Brain (organoid and tissue), 16 donors: ENCODE measurements at places on chromosomes 7 and 10. TPM values are rescaled to one million over a fixed set of nuclear protein-coding genes. Genes with fewer than 3 reads are reported as not detected.

DNA sequence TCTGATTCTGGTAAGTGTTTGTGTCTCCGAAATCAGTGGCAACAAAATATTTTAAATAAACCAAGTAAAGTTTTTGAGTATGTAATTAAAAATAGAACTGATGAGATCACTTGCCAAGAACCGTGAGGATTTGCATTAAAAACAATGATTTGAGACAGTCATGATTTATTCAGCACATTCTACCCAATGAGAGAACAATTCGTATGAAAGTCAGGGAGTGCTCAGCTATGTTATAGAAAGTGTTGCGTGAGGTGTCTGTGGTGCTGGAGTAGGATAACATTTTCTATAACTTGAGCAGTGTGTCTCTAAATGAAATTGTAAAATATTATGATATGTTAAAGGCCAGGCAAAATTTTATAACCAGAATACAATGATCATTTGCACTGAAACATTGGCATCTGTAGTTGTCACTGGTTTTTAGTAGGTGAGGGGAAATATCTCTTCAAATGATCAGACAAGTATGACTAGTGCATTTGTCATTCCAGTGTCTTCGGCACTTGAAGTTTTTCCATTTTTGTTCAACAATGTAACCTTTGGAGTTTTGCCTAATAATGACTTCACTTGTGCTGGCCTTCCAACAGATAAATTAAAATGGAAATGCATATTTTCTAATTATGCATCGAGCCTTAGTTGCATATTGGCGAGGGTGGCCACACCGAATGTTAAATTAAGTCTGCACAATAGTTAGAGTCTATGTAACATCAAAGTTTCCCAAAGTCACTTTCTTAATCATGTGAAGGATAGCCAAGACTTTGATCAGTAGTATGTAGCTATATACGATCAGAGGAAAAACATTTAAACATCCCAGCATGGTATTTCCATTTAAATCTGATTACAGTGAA is 335.9 kb downstream of the GFRA1 start:
- no peak for DNase-seq

DNA sequence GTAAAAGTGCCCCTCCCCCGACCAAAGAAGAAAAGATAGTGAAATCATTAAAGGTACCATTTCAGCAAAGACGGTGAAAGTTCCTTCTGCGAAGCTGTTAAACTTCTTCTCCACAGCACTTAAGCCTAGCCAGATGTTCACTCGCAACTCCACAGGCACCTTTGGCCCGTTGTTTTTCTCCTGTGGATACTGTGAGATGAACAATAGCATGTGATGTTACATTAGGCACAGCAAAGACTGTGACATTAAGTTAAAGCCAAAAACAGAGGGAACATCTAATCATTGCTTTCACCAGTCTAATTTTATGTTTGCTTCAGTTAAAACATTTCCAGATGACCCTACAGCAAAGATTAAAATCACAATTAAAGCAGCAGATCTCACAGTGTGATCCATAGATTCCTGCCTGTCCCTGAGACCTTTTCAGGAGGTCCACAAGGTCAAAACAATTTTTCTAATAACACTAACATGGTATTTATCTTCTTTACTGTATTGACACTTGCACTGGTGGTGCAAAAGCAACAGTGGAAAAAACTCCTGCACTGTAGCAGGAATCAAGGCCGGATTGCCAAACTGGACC is 112.5 kb downstream of the MYOF start:
- DNase-seq, result no peak

DNA sequence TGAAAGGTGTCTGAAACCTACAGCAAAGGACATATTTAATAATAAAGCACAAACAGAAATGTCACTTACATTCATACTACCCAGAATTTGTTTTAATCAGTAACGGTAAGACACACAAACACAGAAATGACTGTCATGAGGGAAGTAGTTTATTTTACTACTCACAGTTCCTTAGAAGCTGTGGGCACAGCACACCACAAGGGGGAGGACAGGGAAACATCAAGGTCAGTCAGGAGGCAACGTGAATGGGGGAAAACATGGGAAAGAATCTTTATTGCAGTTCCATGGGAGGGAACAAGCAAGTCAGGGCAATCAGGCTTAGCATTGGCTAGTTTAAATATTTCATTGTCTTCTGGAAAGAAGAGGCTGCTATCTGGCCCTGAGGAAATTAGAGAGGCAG is 123.8 kb upstream of the PDSS1 start:
- DNase-seq, result no peak

DNA sequence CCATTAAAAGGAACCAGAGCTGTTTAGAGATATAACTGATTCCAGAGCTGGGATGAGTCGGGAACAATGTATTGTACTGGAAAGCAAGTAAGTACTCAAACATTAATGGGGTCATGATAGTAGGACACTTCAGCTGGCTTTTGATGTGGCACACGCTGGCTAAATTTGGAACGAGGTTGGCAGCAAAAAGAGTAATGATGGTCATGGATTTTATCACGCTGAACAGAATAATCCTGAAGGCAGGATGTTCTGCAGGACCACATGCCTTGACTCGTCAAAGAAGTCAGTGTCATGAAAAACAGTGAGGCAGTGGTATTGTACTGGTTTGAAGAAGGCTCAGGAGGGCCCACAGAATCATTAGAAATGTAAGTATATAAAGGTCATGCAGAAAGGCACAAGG is 220.3 kb downstream of the SNX13 start:
- no peak for DNase-seq

DNA sequence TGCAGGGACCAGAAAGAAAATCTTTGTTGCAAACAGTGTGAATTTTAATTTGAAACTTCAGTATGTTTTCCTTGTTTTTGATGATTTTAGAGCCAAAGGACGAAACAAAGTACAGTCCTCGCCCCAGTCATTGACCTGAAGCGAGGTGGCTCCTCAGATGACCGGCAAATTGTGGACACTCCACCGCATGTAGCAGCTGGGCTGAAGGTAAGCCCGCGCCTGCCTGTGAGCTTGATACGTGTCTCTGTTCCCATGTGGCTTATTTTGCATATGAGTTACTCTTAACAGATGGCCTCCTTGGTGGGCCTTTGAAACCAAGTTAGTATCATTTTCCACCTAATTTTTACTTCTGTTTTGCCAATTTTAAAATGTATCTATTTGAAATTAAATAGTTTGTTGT is 12.3 kb downstream of the RBM17 start:
- no peak for DNase-seq

DNA sequence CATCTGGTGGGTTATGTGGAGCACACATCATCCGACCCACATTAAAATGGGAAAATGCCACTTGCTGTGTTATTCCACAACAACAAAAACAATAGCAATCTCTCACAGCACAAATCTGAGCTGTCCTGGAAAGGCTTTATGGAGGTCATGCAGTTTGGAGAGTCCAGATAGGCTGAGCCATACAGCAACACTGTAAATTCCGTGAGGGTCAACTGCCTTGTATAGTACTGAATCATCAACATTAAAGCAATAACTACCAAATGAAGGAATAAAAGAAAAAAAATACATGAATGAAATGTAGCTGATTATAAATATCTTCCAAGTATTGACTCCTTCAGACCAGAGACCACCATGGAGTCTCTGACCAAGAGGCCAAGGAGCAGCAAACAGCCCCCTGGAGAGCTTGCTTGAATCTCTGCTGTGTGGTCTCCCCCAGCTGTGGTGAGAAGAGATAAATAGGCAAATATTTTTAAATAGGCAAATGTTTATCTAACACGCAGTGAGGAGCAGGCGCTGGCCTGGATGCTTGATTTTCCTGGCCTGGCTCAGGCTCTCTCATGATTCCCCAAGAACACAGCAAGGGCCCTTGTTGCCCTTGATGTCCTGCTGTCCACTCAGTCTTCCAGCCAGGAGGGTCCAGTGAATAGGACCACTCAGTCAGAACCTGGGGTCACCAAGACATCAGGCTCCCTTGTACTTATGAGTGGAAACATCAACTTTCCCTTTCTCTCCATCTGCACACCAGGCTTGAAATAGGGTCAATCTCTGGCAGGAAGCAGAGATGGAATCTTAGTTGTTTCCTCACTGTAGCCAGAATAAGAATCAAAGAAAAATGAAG is 1021.3 kb downstream of the XPNPEP1 start:
- DNase-seq, result no peak

DNA sequence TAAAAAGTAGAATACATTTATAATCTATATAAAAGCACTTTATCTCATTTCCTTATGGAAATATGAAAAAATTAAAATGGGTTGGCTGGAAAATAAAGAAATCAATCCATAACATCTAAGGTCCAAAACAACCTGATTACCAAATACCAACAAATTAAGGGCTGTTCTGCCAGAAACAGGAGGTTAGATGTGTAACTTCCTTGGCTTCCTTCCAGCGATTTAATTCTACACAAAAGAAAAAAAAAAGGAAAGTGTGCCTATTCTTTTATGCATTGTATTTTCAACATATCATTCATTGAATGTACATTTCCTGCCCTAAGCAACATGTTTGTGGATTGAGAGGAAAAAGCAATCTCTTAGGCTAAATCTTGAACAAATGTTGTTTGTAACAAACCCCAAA is 36.2 kb upstream of the USP6NL start:
- DNase-seq, result peak; percentile 18

DNA sequence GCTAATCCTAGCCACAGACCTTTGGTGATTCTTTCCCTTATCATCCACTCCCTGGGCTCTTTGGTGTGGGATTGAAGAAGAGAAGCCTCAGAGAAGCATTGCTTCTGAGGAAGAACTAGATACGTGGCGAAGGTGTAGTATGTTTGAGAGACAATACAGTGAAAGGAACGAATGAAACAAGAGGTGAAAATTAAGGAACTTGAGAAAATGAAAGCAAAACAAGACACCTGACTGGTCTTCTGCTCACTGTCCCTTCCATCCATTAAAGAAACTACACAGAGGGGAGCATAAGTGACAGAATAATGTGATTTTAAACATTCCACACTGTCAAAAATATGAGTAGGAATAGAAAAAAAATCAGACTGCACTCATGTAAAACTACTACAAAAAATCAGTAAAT is 219.6 kb upstream of the NPSR1 start:
- no peak for DNase-seq

DNA sequence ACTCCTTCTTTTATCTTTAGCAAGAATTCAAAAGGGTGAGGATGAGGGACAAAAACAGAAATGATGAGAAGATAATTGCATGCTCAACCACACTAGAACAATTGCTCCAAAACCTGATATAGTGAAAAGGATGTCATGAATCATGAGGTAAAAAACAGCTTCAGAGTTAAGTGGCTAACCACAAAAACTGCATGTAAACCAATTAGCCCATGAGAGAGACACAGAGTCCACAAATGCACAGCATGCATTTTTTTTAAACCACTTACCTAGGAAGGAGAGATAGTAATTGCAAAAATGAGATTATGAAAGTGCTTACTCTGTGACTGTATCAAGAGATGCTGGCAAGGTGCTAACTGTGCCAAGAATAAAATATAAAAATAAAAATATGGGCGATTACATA is 132.9 kb downstream of the MBL2 start:
- no peak for DNase-seq

DNA sequence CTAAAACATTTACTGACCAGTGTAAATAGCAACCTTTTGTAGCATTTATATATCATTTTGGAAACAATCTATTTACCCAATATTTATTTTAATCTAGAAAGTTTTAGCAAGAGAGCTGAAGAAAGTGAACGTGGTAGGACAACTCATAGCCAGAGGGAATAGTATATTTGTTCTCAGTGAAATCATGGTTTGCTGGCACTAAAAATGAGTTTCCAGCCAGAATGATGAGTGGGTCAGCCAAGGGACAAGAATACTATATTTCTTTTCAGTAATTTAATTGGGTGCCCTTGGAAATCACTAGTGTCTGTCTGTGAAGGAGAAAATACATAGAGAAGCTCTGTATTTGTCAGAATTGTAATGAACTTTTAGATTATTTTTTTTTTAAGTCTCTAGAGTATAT is 74.9 kb downstream of the MINPP1 start:
- DNase-seq, result no peak

DNA sequence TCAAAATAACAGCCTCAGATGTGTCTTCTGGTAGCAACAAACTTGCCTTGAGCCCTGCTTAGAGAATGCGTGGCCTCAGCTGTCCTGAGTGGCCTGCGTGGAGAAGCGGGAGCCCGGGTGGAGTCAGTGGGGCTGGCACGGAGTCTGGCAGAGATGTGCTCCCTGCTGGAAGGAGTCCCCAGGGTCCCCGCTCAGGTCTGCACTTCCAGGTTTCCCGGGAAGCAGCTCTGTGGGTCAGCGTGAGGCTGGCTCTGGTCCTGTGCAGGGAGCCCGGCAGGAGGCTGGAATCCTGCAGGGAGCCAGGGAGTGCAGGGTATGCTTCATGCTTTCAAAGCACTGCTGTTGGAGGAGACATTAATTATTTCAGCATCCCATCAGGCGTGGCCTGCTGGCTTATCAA is 10.1 kb downstream of the CPSF4 start:
- DNase-seq, result no peak

DNA sequence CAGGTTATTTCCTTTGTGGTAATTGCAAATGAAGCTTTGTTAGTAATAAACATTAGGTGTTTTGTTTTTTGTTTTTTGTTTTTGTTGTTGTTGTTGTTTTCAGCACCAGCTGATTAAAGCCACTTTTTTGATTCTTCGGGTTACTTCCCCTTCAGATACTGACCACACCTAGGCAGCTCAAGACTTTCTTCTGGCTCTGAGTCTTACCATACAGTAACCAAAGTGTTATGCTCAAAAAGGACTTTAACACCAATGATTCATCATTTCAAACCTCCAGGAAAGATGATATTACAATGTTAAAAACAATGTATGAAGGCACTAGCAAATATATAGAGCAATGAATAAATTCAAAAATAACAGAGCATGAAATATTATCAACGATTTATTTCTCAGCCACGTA is 265.2 kb upstream of the SP8 start:
- no peak for DNase-seq

GRCh38 chr7:129948338-129948737 is 4.4 kb downstream of the UBE2H start:
- DNase-seq, result no peak

- no peak for DNase-seq
These were observed 22.4 kb downstream of the GBF1 start for GRCh38 chr10:102267748-102268147.

GRCh38 chr10:74967911-74968666 is 141.7 kb downstream of the KAT6B start:
- DNase-seq, result peak; percentile 37

DNA sequence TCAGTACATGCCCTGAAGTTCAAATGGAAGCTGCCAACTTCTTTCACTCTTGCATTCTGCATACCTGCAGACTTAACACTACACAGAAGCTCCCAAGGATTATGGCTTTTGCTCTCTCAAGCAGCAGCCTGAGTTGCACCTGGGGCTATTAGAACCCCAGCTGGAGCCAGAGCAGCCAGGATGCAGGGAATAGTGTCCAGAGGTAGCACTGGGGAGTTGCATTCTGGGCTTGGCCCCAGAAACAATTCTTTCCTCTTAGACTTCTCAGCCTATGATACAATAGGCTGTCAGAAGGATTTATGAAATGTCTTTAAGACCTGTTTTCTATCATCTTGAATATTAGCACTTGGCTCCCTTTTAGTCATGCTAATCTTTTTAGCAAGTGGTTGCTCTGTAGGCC is 886.7 kb upstream of the GHITM start:
- DNase-seq, result no peak

- DNase-seq, result no peak
These were observed 284.3 kb downstream of the TCERG1L start for GRCh38 chr10:131027256-131027655.

The GATA3 gene
- polyA plus RNA-seq, result not detected

The PLAC9 gene
- 6.4 TPM for polyA plus RNA-seq

The HSPA12A gene
- 11.6 TPM for polyA plus RNA-seq

The C10orf105 gene
- 3.3 TPM for polyA plus RNA-seq

The CH25H gene
- 1.3 TPM for polyA plus RNA-seq

The PPP1R3C gene
- 8.7 TPM for polyA plus RNA-seq

The ZNF487 gene
- 7.7 TPM for polyA plus RNA-seq

The MYH16 gene
- not detected for polyA plus RNA-seq

The NXPH1 gene
- polyA plus RNA-seq, result 5.5 TPM
